T-helper 17 cell (primary cell): ENCODE measurements at places on chromosomes 1 and 21. TPM values are rescaled to one million over a fixed set of nuclear protein-coding genes. Genes with fewer than 3 reads are reported as not detected.

- no peak for DNase-seq
These were observed 99.2 kb downstream of the ERG start for GRCh38 chr21:38399103-38399502.

DNA sequence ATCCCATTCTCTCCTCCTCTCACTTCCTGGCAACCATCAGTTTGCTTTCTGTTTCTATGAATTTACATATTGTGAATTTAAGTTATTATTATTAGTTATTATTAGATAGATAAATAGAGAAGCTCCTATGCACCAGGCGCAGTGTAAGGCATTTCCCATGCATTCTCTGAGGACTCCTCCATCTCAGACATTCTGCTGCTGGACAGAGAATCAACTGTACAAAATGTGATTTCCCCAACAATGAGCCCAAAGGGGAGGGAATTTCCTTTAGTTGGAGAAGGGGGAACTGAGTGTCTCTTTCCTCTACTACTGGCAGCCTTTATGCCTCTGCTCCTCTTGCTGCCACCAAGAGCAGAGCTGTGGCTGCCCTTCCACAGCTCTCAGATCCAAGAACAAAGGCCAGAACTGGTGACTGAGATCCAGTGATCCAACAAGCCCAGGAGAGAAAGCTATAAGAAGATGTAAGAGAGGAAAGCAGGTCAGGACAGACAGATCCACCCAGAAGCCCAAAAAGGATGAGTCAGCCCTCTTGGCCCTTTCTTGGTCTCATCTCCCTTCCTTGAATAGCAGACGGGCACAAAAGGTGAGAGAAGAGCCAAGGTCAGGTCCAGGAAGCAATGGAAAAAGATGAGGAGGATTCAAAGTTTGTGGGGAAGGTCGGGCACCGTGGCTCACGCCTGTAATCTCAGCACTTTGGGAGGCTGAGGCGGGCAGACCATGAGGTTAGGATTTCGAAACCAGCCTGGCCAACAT is 3.5 kb upstream of the IVL start:
- no peak for DNase-seq

The OR2T27 gene
- total RNA-seq = not detected

DNA sequence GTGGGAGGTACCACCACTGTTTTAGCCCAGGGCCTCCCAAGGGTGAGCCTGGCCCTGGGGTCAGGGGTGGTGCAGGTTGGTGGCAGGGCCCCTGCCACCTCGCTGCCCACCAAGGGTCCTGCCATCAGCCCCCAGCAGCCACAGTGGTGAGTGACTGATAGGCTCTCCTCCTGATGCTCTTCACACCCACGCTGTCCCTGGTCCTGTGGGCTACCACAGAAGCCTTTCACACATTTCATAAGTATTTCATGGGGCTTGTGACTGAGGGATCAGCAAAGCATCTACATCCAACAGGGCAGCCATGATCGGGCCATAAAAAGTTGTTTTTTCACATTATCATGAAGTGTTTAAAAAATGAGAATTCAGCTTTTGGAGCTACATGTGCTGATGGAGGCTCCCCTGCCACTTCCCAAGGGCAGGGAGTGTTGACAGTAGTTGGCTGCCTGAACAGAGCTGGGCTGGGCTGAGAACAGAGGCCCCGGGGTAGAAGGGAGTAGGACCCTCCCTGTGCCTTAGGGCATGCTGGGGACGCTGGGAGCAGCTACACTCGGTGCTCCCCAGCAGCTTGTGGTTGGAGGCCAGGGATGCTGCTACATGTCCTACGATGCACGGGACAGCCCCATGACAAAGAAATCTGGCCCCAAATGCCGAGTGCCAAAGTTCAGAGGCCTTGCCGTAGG is 73.1 kb upstream of the TMEM51 start:
- DNase-seq = no peak

The SHE gene
- total RNA-seq = 0.13 TPM

DNA sequence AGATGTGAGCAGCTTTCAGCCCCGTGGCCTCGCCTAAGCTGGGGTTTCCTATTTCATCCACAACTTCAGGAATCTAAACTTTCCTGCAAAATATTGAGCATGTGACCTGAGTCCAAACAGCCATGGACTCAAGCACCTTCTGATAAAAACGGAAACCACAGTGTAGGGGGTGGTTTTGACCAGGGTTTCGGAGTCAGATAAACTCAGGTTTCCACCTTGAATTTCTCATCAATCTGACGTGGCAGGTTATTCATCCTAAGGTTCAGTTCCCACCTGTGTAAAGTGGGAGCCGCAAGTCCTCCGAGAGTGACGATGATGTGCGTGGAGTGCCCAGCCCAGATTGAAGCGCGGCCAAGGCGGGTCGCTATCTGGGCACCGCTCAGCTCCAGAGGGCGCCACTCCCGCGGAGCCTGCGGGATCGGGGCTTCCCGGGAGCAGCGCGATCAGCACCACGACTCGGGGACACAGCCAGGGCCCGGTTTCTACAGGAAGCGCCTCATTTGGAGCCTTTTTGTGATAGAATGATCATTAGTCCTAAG is 871 bp upstream of the ETS2 start:
- DNase-seq = no peak

GRCh38 chr1:22728751-22729399 is 18.2 kb downstream of the EPHB2 start:
- no peak for DNase-seq

GRCh38 chr21:25509862-25510261 is 97.4 kb downstream of the MRPL39 start:
- no peak for DNase-seq

DNA sequence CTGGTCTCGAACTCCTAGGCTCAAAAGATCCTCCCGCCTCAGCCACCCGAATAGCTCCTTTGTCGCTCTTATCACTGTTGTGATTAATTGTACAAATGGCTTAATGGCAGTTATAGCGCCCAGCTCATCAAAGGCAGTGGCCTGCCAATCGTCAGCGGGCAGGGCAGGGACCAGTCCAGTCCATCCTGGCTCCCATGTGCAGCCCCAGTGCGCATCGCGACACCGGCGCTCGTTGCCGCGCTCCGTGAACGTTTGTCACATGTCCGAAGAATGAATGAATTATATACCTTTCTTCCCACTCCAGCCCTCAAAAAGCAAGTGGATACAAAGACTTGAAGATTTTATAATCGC is 18.4 kb downstream of the MTX1 start:
- DNase-seq = no peak

DNA sequence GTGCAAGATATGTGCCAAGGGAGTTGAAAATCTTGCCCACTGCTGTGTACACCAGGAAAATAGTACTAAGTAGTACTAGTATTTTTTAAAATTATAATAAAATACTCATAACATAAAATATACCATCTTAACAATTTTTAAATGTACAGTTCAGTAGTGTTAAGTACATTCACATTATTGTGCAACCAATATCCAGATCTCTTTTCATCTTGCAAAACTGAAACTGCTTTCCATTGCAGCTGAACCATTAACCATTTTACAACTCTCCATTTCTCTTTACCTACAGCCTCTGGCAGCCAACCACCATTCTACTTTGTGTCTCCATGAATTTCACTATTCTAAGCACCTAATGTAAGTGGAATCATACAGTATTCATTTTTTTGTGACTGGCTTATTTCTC is 19.3 kb upstream of the RAB3GAP2 start:
- no peak for DNase-seq

The BCL2L15 gene
- total RNA-seq = 1.4 TPM

The RIPPLY3 gene
- not detected for total RNA-seq

DNA sequence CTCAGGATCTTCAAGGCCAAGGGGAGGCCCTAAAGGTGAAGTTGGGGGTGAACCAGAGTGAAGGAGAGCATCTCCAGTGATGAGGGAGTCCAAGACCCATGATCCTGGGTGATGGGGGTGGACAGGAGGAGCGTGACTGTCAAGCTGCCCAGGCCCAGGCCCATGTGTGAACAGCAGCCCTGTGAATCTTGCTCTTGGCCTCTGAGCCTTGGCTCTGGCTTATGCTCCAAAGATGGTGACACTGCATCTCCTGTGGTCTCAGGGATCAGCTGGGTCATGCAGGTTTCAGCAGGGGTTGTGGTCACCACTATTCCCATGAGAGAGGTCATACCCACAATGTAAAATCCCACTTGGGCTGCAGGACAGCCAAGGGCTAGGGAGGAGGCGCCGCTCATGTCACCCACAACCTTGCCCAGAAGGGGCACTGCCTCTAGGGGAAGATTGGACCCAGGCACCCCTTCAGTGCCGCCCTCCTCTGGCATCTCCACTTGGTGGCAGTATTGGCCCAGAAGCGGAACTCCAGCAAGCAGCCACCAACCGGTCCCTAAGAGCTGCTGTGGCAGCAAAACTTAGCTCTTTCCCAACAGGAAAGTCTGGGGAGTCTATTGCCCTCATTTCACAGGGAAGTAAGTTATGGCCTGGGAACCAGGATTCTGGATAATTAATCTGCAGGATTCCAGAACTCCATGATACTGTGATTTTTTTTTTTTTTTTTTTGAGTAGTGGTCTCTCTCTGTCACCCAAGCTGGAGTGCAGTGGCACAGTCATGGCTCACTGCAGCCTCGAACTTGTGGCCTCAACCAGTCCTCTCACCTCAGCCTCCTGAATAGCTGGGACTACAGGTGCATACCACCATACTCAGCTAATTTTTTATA is 7.5 kb upstream of the WNT3A start:
- peak; percentile 44 for DNase-seq

DNA sequence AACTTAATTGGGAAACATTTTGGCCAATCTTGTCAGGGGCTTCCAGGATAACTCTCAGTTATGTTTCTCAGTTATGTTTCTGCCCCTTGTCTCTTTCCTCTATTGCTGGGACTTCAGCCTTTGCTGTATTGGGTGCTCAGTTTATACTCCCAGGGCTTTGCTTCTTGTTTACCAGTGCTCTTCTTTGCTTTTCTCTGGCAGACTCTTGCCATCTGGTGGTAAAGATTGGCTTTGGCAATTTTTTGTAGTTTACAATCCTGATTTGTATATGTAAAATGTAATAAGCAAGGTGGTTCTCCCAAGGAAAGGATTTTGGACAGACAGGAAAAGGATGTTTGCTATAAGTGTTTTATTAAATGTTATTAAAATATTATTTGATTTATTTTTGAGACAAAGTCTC is 37.9 kb downstream of the FABP3 start:
- DNase-seq = no peak

GRCh38 chr1:248688527-248689298 is 13.9 kb downstream of the OR14I1 start:
- DNase-seq = no peak

DNA sequence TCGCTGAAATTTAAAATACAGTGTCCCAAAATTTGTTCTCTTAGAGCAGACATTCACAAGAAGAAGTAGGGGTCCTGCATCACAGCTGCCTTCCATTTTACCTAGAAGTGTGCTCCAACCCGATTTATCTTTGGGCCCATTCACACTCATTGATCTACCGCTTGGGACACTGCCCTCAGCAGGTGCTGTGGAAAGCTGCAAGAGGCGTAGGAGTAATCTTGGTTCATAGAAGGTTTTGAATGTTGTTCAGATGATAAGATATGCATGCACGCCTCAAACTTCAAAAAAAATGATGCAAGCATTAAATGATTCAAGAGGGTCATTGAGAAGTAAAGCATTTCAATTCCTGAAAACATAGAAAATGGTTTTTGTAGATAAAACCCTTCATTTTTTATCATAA is 18.6 kb upstream of the C1orf105 start:
- DNase-seq = no peak

- no peak for DNase-seq
These were observed 95.1 kb upstream of the ATP1A1 start for GRCh38 chr1:116277840-116278540.

The B3GALT2 gene
- total RNA-seq = 6.0 TPM

The MYCL gene
- 0.68 TPM for total RNA-seq

- DNase-seq = no peak
These were observed 23.5 kb downstream of the DHRS3 start for GRCh38 chr1:12594490-12594889.

DNA sequence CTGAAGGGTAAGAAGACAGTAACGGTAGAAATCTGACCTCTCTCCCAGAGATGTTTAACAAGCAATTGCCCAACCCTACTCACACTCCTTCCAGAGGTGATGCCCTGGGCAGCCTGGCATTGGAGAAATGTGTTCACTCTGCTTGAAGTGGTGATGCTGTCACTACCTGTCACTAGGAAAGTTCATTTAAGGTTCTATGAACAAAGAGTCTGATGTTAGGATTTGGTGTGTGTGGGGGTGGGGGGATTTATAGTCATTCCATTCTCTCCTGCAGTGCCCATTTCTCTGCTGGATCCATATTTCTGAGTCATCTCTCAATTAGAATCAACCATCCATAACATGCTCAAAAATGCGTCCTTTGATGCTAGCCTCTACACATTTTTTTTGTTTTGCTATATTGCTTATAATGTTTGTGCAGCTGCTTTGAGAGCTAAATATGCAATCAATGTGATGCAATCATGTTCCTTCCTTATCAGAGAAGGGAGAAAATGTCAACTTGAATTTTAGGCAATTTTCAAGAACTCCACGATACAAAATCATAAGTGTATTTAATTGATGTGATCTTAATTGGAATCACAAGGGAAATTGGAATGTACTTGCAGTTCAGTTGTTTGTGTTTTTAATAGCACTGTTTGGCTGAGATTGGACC is 173.9 kb downstream of the DUSP10 start:
- no peak for DNase-seq

The KRTAP12-1 gene
- total RNA-seq = not detected

- peak; percentile 25 for DNase-seq
These were observed 1.0 kb downstream of the EGLN1 start for GRCh38 chr1:231420959-231421545.

The AMY1B gene
- not detected for total RNA-seq

GRCh38 chr1:32142446-32143301 is 34.8 kb downstream of the KPNA6 start:
- DNase-seq = no peak

DNA sequence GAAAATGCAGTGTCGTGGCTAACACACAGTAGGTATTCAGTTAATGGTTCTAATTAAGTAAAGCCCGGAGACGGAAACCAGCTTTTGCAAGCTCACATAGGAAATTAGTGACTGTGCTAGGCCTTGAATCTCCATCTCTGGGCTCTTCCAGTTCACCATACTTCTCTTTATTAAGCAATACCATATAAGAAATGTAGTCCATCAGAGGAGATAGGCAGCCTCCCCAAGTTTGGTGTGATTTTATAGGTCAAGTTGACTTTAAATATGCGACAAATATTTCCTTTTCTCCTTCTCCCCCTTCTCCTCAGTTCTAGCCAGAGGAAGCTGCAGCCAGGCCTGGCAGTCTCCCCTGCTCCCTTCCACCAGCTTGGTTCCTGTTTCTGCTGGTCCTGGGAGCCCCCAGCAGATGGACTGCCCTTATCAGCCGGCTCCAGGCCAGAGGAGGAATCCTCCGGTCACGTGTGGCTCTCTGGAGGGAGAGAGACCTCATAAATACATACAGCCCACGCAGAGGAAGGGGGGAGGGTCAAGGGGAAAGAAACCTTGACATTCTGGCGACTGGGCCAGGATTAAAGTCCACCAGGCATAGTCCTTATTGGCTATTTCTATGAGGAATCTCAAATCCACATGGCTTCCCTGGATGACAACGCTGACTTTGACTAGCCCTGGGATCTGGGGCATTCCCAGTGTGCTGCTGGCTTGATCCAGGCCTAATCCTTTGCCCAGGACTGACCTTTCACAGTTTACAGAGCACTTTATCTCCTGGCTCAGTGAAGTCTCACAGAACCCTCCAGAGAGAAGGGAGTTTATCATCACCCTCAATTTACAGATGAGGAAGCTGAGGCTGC is 115.1 kb upstream of the JUN start:
- DNase-seq = no peak

The HSD11B1 gene
- 4.0 TPM for total RNA-seq
